ENCODE measurements at places on chromosomes 3 and 15. TPM values are rescaled to one million over a fixed set of nuclear protein-coding genes. Genes with fewer than 3 reads are reported as not detected.

DNA sequence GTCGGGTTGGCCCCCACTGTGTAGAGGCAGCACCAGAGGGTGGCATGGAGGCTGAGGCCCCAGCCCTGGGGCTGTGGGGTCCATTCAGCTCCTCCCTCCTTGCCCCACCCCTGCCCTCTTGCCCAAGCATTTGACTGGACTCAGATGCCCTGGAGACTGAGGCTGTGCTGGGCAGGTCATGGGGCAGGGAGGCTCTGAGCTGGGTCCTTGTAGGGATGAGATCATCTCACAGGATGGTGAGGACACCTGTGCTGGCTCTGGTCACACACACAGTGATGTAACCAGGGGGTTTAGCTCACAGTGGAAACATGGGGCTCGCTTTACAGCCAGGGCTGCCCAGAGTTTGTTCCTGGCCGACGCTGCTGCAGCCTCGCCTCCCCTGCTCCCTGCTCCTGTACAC, 17.8 kb downstream of the ALPK3 start:
- DNase-seq: no peak

DNA sequence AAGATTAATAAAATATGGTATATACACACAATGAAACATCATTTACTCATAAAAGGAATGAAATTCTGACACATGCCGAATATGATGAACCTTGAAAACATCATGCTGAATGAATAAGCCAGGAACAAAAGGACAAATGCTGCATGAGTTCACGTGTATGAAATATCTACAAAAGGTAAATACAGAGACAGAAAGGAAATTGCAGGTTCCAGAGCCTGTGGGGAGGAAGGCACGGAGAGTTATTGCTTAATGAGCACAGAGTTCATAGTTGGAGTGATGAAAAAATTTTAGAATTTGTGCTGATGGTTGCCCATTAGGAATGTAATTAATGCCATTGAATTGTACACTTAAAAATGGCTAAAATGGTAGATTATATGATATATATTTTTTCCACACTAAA, 49.5 kb downstream of the OCA2 start:
- DNase-seq: no peak

DNA sequence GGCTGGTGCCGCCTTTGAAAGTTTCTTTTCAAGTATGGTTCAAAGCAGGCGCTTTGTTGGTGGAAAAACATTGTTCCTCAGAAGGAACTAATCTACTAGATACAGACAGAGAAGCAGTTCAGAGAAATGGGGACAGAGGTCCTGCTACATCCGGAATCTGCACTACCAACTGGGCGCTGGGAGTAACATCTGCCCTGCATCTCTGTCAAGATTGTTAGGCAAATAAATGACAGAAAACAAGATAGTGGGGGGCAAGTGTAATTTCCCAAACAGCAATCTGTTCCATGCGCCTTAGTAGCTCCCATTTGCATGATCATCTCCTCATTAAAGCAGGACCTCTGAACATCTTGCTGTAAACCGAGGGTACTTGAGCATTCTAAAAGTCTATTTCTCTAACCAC, 17.4 kb downstream of the TLE3 start:
- DNase-seq: no peak

GRCh38 chr3:71328926-71329325, 254.6 kb downstream of the FOXP1 start:
- no peak for DNase-seq

Gene ITIH3
- not detected for total RNA-seq

GRCh38 chr15:91882858-91883586, 29.5 kb downstream of the SLCO3A1 start:
- no peak for DNase-seq

GRCh38 chr3:183180110-183180783, 17.7 kb upstream of the LAMP3 start:
- DNase-seq: no peak

Gene FOXL2NB
- not detected for total RNA-seq

Gene LRRK1
- total RNA-seq: 2.5 TPM

DNA sequence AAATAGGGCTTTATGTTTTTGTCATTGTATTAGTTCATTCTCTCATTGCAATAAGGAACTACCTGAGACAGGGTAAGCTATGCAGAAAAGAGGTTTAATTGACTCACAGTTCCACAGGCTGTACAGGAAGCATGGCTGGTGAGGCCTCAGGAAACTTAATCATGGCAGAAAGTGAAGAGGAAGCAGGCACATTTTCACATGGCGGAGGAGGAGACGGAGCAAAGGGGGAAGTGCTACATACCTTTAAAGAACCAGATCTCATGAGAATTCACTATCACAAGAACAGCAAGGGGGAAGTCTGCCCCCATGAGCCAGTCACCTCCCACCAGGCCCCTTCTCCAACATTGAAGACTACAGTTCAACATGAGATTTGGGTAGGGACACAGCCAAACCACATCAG, 25.6 kb downstream of the CEP63 start:
- DNase-seq: no peak

GRCh38 chr3:67712259-67712658, 57.8 kb upstream of the SUCLG2 start:
- no peak for DNase-seq

DNA sequence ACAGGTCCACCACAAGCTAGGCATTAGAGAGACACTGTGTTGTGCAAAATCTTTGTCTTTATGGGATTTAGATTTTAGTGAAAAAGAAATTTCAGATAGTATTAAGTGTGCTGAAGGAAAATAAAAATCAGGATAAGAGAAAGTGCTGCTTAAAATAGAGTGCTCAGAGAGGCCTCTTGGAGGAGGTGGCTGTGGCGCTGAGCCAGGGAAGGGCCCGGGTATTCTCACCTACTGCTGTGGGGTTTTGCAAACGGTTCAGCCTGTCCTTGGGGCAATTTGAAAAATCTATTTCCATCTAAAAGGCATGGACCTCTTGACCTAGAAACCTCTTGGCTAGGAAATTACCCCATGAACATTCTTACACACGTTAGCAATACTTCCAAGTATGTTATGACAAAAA, 267.7 kb downstream of the TJP1 start:
- no peak for DNase-seq

Gene C3orf52
- 22.5 TPM for total RNA-seq

Gene RGMA
- 205 TPM for total RNA-seq
